ENCODE measurements at places on chromosomes 7 and 10.

- no peak for DNase-seq
These were observed 31.1 kb downstream of the TBATA start for GRCh38 chr10:70753841-70754621.

GRCh38 chr7:45157653-45158401 lies at the start of gene RAMP3:
TSS of gene RAMP3 (plus strand) at chr7:45157791. CDS start at chr7:45157829, 38 bp downstream.
- DNase-seq, result no peak

GRCh38 chr10:132078746-132079345 lies 13.1 kb downstream of the JAKMIP3 start:
- DNase-seq, result no peak

DNA sequence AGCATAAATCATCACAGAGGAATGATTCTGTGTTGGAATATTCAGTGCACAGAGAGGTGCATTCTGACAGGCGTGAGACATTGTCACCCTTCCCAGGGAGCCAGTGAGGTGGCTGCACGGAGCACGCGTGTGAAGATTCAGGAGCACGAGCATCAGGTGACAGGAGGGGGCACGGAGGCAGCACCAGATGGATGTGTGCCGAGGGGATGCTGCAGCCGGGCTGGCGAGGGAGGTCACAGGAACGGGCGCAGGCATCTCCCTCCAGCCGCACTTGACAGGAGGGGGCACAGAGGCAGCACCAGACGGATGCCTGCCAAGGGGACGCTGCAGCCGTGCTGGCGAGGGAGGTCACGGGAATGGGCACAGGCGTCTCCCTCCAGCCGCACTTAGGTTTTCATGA lies 66.5 kb downstream of the DIP2C start:
- DNase-seq, result no peak

DNA sequence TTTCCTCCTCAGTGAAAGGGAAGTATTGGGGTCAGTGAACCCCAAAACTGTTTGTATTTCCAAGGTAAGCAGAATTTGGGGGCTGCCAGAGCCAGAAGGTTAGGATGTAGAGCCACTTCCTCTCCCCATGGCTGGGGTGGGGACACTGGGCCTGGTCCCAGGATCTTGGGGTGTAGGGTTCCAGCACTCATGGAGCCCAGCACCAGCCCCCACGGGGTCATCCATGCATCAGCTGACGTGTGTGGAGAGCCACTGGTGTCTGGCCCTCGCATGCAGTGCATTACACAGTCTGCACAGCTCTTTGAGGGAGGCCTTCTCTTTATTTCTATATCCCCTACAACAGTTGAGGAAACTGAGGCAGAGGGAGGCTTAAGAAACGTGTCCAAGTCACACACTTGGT lies 91.4 kb downstream of the ZMIZ1 start:
- no peak for DNase-seq

- no peak for DNase-seq
These were observed 99.6 kb downstream of the JAZF1 start for GRCh38 chr7:28081016-28081415.

- DNase-seq, result peak; percentile 93
These were observed 518 bp upstream of the KMT2C start for GRCh38 chr7:152436111-152436930.

- no peak for DNase-seq
These were observed 487.2 kb upstream of the AKR1E2 start for GRCh38 chr10:4338768-4339167.
